RKO (cell line): ENCODE measurements at places on chromosomes 1 and 21.

DNA sequence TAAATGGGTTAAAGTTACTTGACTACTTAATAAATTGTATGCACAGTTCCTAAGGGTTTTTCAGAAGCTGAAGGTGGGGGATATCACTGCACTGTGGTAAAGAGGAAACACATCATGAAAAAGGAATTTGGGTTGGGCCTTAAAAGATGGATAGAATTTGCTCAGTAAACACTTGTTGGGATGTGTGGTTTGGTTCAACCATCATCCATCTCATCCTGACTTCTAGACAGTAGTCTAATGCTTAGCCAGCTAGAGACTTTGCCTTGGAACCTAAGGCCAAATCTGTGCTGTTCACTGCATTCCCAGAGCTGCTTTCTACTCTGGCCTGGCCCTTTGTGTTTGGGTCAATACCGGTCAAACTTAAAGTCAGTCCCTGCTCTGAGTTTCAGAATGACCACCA, 30.6 kb downstream of the LY9 start:
- DNase-seq = no peak

GRCh38 chr1:3494321-3495308, 40.1 kb downstream of the ARHGEF16 start:
- DNase-seq = no peak

DNA sequence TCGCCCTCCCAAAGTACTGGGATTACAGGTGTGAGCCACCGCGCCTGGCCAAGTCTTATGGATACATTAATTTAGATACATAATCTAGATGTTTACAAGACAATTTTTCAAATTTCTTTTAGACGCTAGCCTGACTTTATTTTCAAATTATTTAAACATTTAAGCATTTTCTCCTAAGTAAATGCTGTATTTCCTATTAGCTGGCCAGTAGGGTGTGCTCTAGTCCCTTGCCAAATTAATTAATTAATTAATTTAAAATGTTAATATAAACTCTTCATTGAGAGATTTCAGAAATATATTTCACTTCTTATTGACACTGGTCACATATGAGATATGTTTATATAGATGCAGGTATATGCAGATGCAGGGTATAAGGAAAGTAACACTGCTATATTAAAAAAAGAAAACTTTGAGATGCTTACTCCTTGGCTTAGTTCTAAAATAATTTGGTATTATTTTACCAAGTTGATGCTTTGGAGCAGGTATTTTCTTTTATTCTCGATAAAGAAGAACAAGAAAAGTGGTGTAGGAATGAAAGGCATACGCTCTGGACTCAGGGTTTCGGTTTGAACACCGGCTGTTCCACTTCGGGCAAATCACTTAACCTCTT, 5.2 kb upstream of the ERRFI1 start:
- DNase-seq = peak; percentile 73

DNA sequence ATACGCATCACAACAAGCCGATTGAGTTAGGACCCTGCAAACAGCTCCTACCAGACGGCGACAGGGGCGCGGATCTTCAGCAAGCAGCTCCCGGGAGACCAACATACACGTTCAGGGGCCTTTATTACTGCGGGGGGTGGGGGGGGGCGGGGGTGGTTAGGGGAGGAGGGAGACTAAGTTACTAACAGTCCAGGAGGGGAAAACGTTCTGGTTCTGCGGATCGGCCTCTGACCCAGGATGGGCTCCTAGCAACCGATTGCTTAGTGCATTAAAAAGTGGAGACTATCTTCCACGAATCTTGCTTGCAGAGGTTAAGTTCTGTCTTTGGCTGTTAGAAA, 162.0 kb downstream of the RUNX1 start:
- DNase-seq = peak; percentile 67

DNA sequence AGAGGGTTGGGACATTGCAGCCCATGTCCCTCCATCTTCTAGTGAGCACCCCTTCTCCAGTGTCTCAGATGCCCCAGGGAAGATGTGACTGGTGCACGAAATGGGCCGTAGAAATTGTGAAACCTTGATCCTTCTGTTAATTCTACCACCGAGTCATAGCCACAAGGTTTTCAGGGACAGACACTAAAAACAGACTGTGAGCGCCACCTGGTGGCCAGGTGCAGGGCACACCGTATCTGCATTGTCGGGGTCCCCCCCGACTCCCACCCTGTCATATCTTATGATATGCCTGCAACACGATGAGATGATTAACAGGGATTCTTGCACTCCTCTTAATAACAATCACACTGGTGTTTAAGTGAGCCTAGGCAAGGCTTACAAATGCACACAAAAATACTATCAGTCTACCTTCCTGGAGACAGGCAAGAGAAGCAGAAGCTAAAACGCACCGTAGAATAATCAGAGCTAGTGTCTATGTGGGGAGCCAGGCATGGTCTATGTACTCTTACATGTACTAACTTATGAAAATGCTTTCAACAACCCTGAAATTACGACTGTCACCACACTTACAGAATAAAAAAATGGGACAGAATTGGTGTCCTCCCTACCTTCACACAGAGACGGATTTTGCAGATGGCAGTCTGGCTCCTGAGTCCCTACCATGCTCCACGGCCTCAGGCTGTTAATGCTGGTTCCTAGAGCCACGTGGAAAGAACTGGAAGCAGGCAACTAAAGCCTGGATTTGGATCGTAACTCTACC, 57.9 kb downstream of the FHAD1 start:
- DNase-seq = peak; percentile 49

GRCh38 chr1:4710592-4711415, 56.4 kb downstream of the AJAP1 start:
- DNase-seq = no peak

DNA sequence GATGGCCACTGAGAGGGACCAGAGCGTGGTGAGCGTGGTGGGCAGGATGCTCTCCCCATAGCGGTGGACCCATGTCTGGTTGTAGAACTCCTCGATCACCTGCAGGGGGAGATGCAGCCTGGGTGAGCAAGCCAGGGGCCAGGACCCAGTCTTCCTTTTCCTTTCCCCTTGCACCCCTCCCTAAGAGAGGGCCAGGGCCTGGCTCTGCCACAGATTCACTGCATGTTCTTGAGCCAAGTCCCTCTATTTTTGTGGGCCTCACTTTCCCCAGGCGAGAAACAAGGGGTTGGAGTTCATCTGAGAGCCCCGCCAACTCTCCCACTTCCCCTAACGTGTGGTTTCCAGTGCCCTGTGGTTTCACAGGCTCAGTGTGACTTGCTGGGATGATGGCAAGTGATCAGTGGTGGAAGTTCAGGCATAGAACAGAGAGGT, 27.5 kb downstream of the SLC2A1 start:
- DNase-seq = no peak

GRCh38 chr1:66867501-66867900, 57.2 kb downstream of the DNAI4 start:
- no peak for DNase-seq
